GM12878 (cell line): ENCODE measurements at places on chromosomes 16 and 17. TPM values are rescaled to one million over a fixed set of nuclear protein-coding genes. Genes with fewer than 3 reads are reported as not detected.

DNA sequence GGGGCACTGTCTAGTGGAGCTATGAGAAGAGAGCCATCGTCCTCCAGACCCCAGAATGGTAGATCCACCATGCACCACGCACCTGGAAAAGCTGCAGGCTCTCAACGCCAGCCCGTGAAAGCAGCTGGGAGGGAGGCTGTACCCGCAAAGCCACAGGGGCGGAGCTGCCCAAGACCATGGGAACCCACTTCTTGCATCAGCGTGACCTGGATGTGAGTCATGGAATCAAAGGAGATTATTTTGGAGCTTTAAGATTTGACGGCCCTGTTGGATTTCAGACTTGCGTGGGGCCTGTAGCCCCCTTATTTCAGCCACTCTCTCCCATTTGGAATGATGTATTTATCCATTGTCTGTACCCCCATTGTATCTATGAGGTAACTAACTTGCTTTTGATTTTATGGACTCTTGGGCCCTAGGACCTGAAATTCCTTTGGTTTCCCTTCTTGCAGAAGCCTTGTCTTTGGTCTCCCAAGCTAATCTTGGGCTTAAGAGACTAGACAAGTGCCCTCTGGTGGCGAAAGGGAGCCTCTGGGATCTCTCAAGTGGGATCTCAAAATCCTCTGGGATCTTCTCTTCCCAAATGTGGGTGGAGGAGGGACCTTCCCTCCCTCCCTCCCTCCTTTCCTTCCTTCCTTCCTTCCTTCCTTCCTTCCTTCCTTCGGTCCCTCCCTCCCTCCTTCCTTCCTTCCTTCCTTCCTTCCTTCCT lies 58.2 kb upstream of the HAPSTR1 start:
- DNase-seq: no peak

GRCh38 chr17:49667854-49668253 lies 10.0 kb downstream of the SPOP start:
- DNase-seq: no peak

DNA sequence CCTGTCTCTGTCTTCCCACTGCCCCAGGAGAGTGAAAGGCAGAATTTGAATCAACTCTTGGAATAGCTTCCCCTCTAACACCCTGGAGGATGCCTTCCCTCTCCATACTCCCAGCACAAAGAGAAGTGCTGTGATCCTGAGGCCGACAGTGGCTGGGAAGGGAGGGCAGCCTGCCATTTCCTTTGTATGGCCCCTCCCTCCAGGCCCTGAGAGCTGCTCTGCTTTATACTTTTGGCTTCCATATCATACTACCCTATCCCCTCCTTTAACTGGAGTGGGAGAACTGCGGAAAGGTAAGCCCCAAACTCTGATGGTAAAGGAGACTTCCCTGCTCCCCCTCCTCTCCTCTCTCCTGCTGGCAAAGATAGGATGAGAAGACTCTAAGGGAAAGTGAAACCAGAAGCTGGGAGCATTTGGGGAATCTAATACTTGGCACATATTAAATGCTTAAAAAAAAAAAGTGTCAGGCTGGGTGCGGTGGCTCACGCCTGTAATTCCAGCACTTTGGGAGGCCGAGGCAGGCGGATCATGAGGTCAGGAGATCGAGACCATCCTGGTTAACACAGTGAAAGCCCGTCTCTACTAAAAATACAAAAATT lies 4.1 kb upstream of the MED24 start:
- no peak for DNase-seq

DNA sequence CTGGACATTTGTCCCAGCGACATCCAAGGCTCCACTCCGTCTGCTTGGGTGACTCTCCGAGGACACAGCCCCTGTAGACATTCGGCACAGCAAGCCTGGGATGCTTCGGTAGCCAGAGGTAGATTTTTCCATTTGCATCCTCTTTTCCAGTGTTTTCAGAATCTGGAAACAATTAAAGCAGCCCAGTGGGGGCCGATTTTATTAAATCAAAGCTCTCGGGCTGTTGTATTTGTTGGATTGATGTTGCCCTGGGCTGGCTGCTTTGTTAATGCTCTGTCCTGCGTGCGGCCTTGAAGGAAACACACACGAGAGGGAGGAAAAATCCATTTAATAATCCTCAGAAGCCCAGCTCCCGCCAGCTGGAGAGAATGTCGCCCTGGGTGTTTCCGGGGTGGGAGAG lies 158.1 kb upstream of the CIBAR2 start:
- DNase-seq: no peak

DNA sequence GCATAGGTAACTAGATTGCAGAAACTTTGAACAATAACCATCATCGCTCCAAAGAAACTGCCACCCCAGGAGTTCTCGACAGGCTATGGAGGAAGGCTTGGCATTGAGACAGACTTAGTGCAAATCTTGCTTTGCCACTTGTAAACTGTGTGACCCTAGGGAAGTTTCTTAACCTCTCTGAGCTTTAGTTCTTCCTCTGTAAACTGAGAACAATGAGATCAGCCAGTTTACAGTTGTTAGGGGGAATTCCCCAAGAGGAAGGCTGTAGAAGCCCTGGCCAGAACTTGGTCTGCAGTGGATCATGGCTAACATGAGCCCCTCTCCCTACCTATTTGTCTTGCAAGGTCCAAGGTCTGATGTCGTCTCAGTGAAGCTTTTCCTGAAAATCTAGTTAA lies 78.9 kb downstream of the NT5M start:
- no peak for DNase-seq

GRCh38 chr16:58741166-58741565 lies 7.0 kb upstream of the GOT2 start:
- DNase-seq: no peak

DNA sequence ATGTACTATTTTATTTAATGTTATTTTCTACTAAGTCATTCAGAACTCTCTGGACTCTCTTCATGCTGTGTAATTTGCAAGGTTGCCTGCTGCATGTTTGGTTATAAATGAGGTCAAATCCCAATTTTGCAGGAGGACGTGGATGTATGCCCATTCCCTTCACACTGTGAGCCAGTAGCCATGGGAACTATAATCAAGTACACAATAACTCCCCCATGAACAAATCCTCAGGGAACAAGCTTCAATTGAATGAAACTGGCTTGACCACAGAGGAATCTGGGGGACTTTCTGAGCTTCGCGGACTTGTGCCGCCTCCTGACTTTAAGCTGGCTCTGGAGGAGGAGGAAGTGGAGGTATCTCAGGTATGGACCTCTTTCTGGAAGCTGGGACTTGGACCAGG lies 14.6 kb upstream of the KCTD13 start:
- no peak for DNase-seq

NDRG4 gene
- total RNA-seq: 1.9 and 2.5 TPM in 2 replicates

MFAP4 gene
- total RNA-seq: 0.13 and 0.28 TPM in 2 replicates

KRT16 gene
- not detected in 2 replicates for total RNA-seq
